Lower lobe of right lung (tissue), 2 donors: ENCODE measurements at places on chromosomes 6 and 20. TPM values are rescaled to one million over a fixed set of nuclear protein-coding genes. Genes with fewer than 3 reads are reported as not detected.
A peak's percentile ranks its signal among the peaks of the same experiment; 100 is the strongest.

STMND1 gene
- 4.9 TPM for total RNA-seq

TMEM217 gene
- 1.1 TPM for total RNA-seq

SLC17A1 gene
- total RNA-seq, result not detected

DNA sequence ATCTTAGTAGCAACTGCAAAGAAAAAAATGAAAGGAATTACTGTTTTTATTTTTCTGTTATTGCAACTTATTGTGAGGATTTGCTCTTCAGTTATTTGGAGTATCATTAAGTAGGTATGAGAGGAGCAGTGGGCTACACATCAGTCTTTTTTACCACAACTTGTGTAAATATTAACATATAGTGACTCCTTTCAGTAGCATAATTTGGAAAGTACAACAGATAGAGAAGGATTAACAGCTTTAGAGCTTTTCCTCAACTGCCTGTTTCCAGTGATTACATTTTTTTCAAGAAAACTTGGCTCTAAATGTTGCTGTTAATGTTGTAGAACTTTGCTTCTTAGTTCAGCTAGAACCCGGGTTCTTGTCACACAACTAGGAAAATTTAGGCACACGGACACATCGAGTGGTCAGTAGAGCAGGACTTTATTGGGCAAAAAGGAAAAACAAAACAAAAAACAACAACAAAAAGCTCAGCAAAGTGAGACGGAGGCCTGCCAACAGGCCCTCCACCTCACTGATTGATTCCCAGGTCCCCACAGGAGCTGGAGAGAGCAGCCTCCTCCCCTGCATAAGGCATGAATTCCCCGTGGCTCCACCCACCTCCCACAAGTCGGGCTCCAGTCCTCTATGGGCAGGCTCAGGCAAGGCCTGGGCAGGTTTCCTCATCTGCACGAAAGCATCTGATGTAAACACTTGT, 75.1 kb downstream of the ADGRG6 start:
- no peak overlapping the region for H3K4me3 ChIP-seq
- H3K27ac ChIP-seq, result no peak overlapping the region
- no peak for DNase-seq
- no peaks in the 10 kb centered on the region for H3K36me3 ChIP-seq

DNA sequence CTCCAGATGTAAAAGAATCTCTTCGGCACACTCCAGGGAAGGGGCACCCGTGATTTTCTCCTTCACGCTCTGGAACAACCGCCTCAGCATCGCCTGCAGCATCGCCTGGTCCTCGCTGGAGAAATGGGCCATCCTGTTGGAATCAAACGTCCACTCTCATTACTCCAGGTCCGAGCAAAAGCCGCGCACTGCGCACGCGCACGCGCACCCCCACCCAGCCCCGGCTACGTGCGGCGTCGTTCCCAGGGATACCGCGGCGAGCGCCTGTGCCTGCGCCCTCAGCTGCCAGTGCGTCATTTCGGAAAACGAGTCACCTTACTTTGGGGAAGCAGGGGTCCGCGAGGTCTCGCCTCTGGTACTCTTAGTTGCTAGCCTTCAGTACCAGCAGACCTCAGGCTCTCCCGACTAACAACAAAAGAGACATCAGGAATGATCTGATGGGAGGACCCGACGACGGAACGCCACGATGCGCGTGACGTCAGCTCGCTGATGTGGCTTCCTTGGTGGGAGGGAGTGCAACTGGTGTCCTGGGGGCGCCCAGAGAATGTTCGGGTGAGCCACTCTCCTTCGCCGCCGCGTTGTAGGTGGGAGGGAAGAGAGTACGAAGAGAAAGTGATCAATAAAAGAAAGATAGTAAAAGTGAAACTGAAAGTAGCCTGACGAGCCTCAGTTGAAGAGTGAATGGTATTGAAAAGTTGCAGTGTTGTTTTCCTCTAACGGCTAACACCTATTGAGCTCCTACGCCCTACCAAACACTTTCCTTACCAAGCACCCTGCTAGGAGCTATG, at the start of gene TBC1D32:
Gene TBC1D32 (minus strand): TSS at position 182 of the 788 bp plus-strand sequence. CDS start 50 bp downstream, at position 132.
- DNase-seq, result peak; percentile 94
- peak within 1 kb of the TSS; percentile 97 for H3K27ac ChIP-seq
- no peaks in the 10 kb centered on the region for H3K36me3 ChIP-seq
- H3K4me1 ChIP-seq, result peaks cover 12% of the 10 kb centered on the region
- no peaks in the 10 kb centered on the region for H3K27me3 ChIP-seq
- peak within 1 kb of the TSS; percentile 82 for H3K4me3 ChIP-seq

DNA sequence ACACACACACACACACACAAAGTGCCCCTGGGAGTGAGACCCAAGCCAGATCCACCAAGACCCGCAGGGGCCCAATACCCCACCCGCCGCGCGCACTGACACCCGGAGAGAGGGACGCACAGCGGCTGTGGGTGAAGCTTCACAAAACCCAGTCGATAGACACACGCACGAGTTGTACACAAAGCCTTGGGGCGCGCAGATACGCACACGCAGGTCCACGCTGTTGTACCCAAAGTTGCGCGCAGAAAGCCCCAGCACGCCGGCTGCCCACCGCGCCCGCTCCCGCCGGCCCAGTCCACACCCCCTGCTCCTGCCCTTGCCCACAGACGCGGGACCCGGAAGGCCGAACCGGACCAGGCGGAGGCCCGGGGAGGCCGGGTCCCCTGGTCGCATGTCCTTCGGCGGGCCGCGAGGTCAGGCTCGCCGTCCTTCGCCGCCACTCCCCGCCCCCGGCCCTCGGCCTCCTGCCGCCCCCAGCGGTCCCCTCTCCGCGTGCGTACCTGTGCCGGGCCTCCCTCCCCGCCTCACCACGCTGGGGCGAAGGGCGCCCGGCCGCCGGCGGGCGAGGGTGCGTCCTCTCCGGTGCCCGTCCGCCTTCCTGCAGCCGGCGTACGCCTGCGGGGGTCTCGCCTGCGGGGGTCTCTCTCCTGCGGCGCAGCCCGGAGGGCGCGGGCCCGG, at the start of gene TMEM74B:
Gene TMEM74B (minus strand): TSS at position 344 of the 678 bp plus-strand sequence. CDS start 1,180 bp downstream, outside the sequence.
- DNase-seq, result no peak
- peaks cover 16% of the 10 kb centered on the region for H3K27me3 ChIP-seq
- H3K27ac ChIP-seq, result peak within 1 kb of the TSS; percentile 67
- H3K4me1 ChIP-seq, result peaks cover 18% of the 10 kb centered on the region
- no peaks in the 10 kb centered on the region for H3K36me3 ChIP-seq

TENT5A gene
- 26.6 TPM for total RNA-seq

LIN28B gene
- total RNA-seq, result not detected

C6orf132 gene
- total RNA-seq, result 13.5 TPM

- H3K4me1 ChIP-seq, result peaks cover 70% of the 10 kb centered on the region
- DNase-seq, result no peak
- peaks cover 33% of the 10 kb centered on the region for H3K36me3 ChIP-seq
- H3K4me3 ChIP-seq, result peak overlapping the region; percentile 64
- H3K27me3 ChIP-seq, result no peaks in the 10 kb centered on the region
- H3K27ac ChIP-seq, result peak overlapping the region; percentile 84
Measured at GRCh38 chr6:33317419-33317668, 200 bp downstream of the ZBTB22 start.

- no peaks in the 10 kb centered on the region for H3K27me3 ChIP-seq
- H3K36me3 ChIP-seq, result no peaks in the 10 kb centered on the region
- DNase-seq, result no peak
- no peak overlapping the region for H3K27ac ChIP-seq
- H3K4me1 ChIP-seq, result peaks cover 31% of the 10 kb centered on the region
- no peak overlapping the region for H3K4me3 ChIP-seq
Measured at GRCh38 chr6:41975276-41975675, 33.7 kb upstream of the CCND3 start.

ABHD16B gene
- total RNA-seq, result not detected

DNA sequence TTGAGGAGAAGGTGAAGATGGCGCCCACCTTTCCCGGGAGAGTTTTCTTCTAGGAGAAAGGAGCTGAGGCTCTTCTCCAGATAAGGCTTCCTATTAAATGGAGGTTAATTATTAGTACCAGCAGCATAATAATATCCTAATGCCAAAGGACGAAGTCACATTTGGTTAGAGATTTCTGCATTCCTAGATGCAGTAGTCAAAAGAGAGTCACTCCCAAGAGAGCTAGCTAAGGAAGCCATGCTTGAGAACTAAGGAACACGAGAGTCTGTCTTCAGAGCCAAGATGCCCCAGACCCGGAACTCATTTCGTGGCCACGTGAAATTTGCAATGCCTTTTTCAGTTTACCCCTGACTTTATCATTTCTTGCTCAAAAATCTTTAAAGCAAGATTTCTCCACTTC, 132.7 kb downstream of the TSHZ2 start:
- H3K27ac ChIP-seq, result no peak overlapping the region
- no peak for DNase-seq
- H3K27me3 ChIP-seq, result no peaks in the 10 kb centered on the region
- no peaks in the 10 kb centered on the region for H3K4me1 ChIP-seq

RAD21L1 gene
- not detected for total RNA-seq

FOXS1 gene
- total RNA-seq, result 1.1 TPM

CYP39A1 gene
- 5.4 TPM for total RNA-seq

GRCh38 chr6:115905471-115905870, 155.2 kb downstream of the FRK start:
- no peak for DNase-seq
- H3K36me3 ChIP-seq, result no peaks in the 10 kb centered on the region
- H3K27ac ChIP-seq, result no peak overlapping the region
- no peak overlapping the region for H3K4me3 ChIP-seq
- H3K4me1 ChIP-seq, result no peaks in the 10 kb centered on the region
- no peaks in the 10 kb centered on the region for H3K27me3 ChIP-seq

- H3K4me3 ChIP-seq, result no peak overlapping the region
- DNase-seq, result peak; percentile 28
- no peak overlapping the region for H3K27ac ChIP-seq
- no peaks in the 10 kb centered on the region for H3K27me3 ChIP-seq
Measured at GRCh38 chr6:7256785-7257184, 56.2 kb downstream of the SSR1 start.

GRCh38 chr20:6691516-6691915, 76.0 kb upstream of the BMP2 start:
- no peaks in the 10 kb centered on the region for H3K36me3 ChIP-seq
- H3K27ac ChIP-seq, result no peak overlapping the region
- H3K4me1 ChIP-seq, result no peaks in the 10 kb centered on the region

DNA sequence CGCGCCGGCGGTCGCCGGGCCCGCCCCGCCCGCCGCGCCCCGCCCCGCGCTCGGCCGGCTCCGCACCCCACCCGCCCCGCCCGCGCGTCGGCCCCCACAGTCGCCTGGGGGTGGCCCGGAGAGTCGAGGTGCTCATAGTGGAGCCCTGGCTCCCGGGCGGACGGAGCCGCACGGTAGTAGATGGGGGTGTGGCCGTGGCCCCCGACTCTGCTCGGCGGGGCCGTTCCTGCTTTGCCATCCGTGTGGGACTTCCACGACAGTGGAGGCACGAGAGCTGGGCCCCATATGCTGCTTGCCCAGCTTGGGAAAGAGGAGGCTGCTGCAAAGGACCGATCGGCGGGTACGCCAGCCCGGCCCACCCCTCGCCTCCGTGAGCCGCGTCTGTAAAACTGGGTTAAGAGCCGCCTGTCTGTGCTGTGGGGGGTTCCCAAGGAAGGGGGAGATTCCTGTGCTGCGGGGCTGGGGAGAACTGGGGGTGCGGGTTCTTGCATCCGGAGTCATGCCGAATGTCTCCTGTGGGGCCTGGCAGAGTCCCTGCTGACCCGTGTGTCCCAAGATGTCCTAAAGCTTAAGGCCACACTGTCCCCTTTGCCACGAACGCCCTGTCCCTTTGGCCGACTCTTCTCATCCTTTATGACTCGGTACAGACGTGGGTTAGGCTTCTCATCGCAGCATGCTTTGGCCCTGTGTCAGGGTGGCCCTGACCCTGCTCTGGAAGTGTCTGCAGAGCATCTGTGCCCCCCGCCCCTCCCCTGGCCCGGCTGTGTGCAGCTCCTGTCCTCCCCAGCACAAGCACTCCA, at the start of gene OPRL1:
Gene OPRL1 (plus strand): TSS at position 70 of the 800 bp plus-strand sequence. CDS start 12,639 bp downstream, outside the sequence.
- H3K27ac ChIP-seq, result peak within 1 kb of the TSS; percentile 84
- peak within 1 kb of the TSS; percentile 82 for H3K4me3 ChIP-seq
- DNase-seq, result no peak
- peaks cover 9% of the 10 kb centered on the region for H3K36me3 ChIP-seq
- H3K4me1 ChIP-seq, result peaks cover 57% of the 10 kb centered on the region

DNA sequence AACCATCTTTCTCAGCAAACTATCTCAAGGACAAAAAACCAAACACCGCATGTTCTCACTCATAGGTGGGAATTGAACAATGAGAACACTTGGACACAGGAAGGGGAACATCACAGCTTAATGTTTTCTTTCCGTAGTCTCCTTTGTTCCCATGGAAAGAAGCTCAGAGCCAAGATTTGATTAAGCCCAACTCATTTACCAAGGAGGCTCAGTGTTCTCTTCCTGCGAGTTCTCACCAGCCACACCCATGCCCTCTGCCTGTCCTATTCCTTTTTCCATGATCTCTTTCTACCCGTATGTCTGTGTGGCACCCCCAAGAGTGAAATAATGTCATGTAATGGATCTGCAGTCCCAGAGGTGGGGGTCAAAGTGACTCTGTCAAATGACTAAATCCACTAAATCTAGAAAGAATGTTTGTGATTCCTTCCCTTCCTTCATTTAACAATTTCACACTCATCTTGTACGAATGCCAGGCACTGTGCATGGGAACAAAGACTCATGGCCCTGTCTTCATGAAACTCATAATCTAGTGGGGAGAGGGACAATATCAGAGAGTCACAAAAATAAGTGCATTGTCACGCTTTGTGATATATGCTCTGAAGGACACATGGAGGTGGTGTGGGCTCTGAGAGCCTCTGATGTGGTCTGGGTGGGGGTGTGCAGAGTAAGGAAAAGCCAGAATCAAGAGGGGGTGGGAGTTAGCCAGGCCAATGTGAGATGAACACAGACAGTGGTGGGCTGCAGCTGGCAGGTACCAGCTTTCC, 292.1 kb downstream of the CDC5L start:
- no peaks in the 10 kb centered on the region for H3K27me3 ChIP-seq
- H3K36me3 ChIP-seq, result no peaks in the 10 kb centered on the region
- no peak overlapping the region for H3K4me3 ChIP-seq
- H3K27ac ChIP-seq, result no peak overlapping the region
- DNase-seq, result no peak
- no peaks in the 10 kb centered on the region for H3K4me1 ChIP-seq

PCED1A gene
- total RNA-seq, result 43.5 TPM

DOK5 gene
- total RNA-seq, result 0.74 TPM
